ENCODE measurements at places on chromosomes 1 and 21.

DNA sequence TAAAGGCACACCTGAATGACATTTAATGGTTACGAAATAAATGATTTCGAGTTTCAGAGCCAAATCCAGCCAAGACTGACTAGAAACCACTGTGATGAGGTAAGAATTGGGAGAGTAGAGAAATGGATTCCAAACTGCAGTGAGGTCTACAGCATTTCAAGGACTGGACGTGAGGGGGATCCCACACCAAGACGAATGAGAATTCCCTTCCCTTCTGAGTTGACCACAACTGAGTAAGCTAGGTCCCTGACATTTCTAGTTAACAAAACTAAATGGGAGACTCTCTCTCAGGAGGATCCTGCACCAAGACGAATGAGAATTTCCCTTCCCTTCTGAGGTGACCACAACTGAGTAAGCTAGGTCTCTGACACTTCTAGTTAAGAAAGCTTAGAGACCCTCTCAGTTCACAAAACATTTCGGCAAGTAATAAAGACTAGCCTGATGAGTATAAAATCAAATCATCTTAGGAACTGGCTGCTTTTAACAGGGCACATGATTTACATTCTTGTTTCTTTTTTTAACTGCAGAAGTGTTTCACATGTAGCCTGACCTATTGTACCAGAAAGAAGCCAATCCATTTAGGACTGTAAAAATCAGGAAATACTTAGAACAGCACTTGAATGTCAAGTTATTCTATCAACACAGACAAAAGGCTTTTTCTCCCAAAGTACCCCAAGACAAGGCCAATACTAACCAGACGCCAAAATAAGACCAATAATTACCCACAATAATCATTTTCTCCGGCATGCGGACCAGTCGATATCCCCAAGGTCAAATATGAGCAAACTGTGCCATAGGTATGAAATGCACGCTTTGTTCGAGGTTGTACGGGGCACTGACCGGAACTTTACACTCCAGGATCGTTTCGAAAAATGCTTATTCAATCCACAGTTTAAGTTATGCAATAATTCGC is 1.4 kb upstream of the SPATA1 start:
- no peak for DNase-seq

- DNase-seq = no peak
These were observed 6.9 kb upstream of the LRP8 start for GRCh38 chr1:53334781-53335180.

DNA sequence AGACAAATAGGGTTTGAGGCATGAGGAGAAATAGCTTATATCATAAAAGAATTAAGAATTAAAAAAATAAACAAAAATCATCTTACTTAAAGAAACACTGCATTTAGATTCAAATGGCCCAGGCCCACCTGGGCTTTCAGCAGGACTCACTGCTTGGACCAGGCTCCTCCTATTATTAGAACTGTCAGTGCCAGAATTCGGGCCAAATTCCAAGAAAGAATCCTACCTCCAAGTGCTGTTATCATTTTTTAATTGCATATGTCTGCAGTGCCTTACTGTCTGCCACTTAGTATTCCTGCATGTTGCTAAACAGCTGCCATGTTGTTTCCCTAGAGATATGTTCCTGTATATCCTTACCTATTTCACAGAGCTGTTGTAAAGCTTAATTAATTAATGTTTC is 112.0 kb downstream of the BARHL2 start:
- no peak for DNase-seq

- DNase-seq = no peak
These were observed 152.0 kb downstream of the ETS2 start for GRCh38 chr21:38957575-38958322.

DNA sequence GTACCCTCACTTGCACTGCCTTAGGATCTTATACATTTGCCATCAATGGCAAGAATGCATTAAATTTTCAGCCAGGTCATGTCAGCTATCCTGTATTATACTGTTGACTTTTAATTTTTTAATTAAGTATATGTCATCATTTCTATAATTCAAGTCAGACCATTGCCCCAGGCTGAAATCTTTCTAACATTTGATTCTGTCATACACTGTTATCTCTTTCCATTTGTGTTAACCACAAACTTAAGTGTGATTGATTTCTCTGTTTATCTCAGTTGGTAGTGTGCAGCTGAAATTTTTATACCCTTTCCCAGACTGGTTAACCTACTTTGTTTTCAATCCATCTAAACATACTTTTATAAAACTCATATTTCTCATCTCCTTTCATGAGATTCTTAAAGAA is 153.3 kb downstream of the ZP4 start:
- no peak for DNase-seq

GRCh38 chr1:9164532-9164900 is 35.6 kb upstream of the GPR157 start:
- no peak for DNase-seq

- no peak for DNase-seq
These were observed 39.8 kb downstream of the CNN3 start for GRCh38 chr1:94887106-94887505.

GRCh38 chr1:59233444-59233843 is 63.5 kb upstream of the FGGY start:
- no peak for DNase-seq

DNA sequence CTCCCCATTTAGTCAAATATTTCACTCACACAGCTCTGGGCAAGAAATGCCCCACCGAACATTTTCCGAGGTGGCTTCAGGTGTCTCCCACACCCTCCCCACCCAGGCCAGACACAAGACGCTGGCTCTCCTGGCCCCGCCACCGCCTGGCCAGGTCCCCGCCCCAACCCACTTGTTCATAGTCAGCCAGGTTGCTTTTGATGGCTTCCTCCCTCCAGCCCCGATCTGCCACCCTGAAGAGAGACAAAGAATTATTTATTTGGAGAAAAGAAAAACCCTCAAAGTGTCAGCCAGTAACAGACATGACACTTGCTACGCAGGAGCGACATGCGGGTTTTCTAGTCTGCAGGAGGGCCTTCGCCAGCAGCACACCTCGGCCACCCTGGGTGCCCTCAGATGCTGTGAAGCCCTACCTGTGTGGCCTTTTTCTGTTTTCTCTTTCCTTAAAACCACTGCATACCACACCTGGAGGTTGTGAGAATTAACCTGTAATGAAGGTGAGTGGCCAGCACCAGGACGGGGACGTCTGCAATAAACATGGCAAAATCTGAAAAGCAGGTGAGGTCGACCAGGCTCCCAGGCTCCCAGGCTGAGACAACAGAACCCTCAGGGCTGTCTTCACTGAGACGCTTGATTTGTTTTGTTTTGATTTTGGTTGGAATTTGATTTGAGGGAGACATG is 27.2 kb downstream of the SSBP3 start:
- no peak for DNase-seq

- DNase-seq = no peak
These were observed 51.8 kb downstream of the MRPL39 start for GRCh38 chr21:25555492-25555891.

- DNase-seq = no peak
These were observed 29.4 kb upstream of the RBM34 start for GRCh38 chr1:235190431-235190830.

DNA sequence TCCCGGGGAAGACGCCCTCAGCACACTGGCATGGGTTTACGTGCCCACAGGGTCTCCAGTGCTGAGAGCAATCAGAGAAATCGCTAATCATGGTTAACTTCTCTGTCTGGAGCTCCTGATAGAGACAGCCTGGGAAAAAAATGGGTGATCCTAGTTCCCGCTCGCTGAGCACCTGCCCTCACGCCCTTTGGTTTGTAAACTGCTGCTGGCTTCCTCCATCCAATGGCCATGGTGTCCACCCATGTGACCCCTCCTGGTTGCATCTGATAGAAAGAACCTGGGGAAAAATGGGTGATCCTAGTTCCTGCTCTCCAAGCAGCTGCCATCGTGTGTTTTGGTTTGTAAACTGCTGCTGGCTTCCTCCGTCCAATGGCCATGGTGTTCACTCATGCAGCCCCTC is 402.2 kb downstream of the PRDM2 start:
- no peak for DNase-seq

All from stimulated activated CD8-positive, alpha-beta memory T cell treated with anti-CD3 and anti-CD28 coated beads, Interleukin-7, amount 100 ng/mL, for 1 hour (primary cell).